Activated CD4-positive, alpha-beta T cell treated with anti-CD3 and anti-CD28 coated beads, Interleukin-2, amount 50 U/mL, for 24 hours (primary cell): ENCODE measurements at places on chromosomes 3 and 15.

DNA sequence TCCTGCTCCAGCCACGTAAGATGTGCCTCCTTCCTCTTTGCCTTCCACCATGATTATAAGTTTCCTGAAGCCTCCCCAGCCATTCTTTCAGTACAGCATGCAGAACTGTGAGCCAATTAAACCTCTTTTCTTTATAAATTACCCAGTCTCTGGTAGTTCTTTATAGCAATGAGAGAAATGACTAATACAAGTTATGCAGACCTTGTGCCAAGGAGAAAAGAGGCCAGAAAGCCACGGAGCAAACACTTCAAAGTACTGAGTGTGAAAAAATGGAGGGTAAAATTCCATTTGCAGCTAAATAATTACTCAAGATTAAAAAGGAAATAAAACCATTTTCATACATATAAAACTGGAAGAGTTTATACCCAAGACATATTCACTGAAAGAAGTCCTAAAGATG lies 213.6 kb upstream of the LINGO1 start:
- DNase-seq, result no peak

DNA sequence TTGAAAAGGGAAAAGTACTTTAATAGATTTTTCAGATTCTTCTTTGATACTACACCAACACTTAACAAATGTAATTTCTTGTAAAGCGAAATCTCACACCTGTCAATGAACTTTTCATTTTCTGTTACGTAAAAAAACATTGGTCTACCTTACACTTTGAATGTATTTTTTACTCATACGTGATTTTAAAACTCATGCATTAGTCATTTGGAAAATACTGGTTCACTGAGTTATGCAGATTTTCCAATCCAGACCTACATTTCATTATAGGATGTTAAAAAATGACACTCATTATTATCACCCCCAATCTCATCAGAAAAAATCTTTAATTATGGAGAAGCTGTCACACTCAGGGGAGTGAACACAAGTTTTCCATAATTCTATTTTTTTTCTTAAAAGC lies 14.7 kb downstream of the VPS39 start:
- no peak for DNase-seq

GRCh38 chr3:37190667-37191066 lies 16.3 kb upstream of the LRRFIP2 start:
- no peak for DNase-seq

DNA sequence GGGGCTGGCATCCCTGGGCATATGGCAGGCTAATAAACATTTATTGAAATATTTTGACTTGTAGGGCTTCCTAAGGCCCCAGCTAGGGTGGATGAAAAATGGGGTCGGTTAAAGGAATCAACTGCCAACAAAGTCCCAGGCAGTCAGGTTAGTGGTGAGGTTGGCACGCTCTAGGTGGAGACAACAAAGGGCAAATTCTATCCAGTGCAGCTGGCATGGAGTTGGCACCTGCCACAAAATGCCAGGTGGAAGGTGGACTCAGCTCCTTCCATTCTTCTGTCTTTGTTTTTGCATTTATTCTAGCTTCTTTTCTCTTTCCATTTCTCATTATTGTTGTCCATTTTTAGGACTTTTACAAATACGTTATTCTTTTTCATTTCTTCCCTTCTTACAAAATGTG lies 31.0 kb downstream of the LCMT2 start:
- no peak for DNase-seq

DNA sequence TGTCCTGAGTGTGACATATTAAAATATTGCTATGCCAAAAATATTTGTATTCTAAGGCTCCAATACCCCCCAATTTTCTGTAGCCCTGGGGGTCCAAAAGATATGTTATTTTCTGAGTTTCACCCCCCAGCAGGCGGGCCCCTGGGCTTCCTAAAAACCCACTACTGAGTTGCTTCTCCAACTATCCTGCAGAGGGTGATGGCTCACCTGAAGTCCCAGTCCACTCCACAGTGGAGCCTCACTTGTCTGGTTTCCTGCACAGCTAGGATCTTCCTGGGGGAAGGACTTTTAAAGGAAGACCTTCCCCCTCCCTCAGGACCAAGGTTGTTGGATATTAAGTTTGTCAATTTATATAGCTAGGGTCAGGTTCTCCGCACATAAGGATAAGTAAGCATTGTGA lies 1181.4 kb downstream of the ROBO2 start:
- no peak for DNase-seq
